ENCODE measurements at places on chromosomes 2 and 18.

DNA sequence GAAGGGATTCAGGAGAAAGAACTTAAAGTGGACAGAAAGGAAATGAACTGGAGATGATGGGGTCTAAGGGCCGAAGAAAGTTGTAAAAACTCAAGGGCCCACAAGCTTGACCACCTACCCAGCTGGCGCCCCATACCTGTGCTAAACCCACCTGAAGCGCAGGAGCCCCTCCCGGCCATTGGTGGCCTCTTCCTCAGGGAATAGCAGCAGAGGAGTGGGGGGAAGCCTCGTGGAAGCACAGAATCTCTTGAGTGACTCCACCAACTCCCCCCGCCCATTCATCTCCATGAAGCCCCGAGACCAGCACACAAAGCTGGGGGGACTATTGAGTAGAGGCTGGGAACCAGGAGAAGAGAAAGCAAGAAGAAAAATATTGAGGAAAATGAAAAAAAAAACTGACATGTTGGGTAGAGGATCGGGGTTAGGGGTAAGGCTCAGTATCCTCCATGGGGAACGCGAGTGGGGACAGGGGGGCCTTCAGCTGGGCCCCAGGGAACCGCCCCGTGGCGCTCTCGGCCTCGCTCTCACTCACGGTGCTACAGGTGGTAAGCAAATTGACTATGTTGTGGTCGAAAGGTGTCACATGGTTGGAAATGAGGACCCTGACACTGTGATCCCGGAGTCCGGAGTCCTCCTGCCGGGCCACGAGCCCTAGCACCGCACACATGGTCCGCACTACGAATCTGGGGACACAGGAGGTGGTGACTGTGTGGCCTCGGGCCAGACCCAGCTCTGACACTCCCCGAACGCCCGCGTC lies 728 bp downstream of the AUP1 start:
- no peak for DNase-seq

DNA sequence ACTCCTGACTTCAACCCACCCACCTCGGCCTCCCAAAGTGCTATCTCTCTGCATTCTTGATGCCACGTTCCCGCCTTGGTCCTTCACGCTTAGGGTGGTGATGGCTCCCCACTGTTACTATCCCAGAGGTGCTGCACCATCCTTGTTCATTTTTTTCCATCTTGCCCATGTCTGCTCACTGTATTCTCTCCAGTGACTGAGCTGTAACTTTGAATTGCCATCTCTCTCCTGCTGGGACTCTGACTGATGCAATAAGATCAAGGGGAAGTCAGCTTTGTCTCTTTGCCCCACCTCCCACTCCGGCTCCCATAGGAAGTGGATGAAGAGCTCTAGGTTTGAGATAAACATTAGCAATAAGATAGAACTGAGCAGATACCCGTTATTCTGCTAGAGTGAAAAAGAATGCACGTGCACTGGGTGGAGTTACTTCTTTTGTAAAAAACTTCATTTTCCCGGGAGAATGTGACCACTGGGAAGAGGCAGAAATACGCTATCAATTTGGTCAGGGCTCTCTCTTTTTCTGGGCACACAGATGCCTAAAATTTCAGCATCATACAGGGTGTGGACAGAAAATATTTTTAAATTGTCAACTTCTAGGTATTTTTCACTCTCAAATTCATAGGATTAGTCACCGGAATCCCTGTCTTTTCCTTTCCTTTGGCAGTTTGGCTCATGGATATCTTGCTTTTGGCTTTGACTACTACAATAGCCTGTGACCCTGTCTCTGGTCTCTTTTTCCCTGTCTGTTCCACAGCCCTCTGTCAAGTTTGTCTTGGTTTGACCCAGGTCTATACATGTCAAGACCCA lies 105.4 kb downstream of the POLR1A start:
- no peak for DNase-seq

- peak; percentile 86 for DNase-seq
These were observed 18.7 kb downstream of the ORC2 start for GRCh38 chr2:200944467-200945394.

DNA sequence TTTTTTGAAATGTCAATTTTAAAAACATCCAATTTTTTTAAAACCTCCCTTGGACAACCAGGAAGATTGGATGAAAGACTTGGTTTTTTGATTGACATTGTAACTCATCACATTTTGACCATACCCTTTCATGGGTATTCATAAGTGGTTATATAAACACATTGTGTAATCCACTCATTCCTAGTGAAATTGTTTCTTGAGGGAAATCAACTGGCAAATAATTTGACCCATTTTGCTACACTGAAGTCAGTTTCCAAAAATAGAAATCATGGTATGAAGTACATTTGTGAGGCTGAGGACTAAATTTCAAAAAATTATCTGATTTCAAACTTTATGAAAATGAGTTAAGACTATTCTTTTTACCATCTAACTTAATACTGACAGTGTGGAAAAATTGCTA lies 31.5 kb downstream of the FBXO48 start:
- DNase-seq = no peak

GRCh38 chr2:36971990-36972389 lies 5.7 kb upstream of the STRN start:
- no peak for DNase-seq

DNA sequence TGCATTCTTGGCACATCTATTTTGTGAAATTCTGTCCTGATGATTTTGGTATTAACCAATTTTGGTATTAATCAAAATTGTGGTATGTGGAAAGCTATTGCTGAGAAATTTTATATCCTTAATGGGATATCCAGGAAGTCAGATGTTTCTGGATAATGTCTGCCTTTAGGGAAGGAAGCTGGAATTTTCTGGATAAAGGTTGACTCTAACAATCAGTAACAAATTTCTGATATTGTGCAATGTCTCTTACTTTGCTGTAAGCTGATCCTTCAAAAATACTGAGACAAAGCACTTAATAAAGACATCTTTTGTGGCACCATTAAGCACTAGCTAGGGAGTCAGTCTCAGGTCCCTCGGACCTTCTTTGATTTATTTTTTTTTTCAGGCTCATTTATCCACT lies 100.8 kb upstream of the UGP2 start:
- no peak for DNase-seq

- DNase-seq = no peak
These were observed 38.4 kb downstream of the C1QL2 start for GRCh38 chr2:119119999-119120756.

DNA sequence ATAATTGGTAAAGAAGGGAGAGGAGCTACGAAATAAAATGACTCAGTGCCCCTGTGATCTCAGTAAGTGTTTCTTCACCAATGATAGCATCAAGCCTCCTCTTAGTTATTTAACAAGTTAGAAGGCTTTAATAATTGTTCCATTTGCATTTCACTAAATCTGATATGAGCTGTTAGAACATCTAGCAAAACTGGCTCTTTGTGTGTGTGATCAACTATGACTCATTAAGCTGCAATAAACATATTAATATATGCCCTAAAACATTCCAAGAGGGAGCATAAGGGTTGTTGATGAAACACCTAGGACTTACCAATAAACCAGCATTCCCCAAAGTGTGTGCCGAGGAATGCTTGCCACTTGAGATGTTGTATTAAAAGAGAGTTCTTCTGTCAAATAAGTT lies 115.2 kb downstream of the OSBPL6 start:
- DNase-seq = no peak

DNA sequence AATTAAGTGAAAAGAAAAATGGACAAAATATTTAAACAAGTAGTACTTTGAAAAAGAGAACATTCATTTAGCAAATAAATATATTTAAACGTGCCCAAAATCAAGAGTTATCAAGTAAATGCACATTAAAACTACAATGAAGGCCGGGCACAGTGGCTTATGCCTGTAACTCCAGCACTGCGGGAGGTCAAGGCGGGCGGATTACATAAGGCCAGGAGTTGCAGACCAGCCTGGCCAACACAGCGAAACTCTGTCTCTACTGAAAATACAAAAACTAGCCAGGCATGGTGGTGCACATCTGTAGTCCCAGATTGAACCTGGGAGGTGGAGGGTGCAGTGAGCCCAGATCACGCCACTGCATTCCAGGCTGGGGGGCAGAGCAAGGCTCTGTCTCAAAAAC lies 9.8 kb downstream of the STAM2 start:
- DNase-seq = no peak

- DNase-seq = no peak
These were observed 15.2 kb upstream of the REV1 start for GRCh38 chr2:99504844-99505584.

GRCh38 chr2:200617156-200618053 lies 31.6 kb downstream of the AOX1 start:
- DNase-seq = no peak

DNA sequence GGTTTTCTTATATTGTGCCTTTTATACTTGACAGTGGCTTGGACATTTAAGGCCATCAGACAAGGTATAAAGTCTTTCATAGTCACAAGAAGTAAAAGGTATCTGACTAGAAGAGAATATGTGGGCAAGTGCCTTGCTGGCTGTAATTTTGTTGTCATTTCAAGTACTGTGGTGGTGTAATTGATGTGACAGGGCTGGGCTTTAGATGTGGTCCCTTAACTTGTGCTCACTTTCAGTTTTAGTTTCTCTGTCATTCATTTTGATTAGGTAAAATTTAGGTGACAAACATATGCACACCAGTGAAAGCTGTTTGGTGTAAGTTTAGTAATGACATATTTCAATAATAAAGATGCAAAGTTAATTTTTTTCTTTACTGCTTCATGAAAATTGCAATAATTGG lies 31.2 kb upstream of the TBR1 start:
- peak; percentile 65 for DNase-seq

- DNase-seq = no peak
These were observed 100.7 kb upstream of the ID2 start for GRCh38 chr2:8581234-8581561.

- DNase-seq = no peak
These were observed 1295.7 kb downstream of the LRP1B start for GRCh38 chr2:140835079-140835478.

DNA sequence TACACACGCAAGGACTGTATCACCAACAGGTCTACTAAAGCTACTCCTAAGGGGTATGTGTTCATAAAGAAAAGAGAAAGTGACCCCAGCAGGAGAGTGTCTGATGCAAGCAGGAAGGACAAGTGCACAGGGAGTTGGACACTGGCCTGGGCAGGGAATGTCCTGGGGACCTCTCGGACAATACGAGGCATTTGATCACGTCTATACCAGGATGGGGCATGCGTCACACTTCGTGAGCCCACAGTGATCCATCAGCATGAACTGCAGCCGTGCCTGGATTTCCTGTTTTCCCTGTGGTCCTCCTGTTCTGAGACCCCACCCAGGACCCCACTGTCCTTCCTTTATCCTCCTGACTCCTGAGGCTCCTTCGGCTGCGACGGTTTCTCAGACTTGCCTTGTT lies 113.9 kb downstream of the HDAC4 start:
- DNase-seq = no peak

- DNase-seq = no peak
These were observed 107.8 kb upstream of the XPO1 start for GRCh38 chr2:61645911-61646310.

GRCh38 chr2:191499874-191500565 lies 177.9 kb upstream of the NABP1 start:
- DNase-seq = no peak

- DNase-seq = peak; percentile 71
These were observed 79.0 kb downstream of the TTC21B start for GRCh38 chr2:165874445-165875039.

DNA sequence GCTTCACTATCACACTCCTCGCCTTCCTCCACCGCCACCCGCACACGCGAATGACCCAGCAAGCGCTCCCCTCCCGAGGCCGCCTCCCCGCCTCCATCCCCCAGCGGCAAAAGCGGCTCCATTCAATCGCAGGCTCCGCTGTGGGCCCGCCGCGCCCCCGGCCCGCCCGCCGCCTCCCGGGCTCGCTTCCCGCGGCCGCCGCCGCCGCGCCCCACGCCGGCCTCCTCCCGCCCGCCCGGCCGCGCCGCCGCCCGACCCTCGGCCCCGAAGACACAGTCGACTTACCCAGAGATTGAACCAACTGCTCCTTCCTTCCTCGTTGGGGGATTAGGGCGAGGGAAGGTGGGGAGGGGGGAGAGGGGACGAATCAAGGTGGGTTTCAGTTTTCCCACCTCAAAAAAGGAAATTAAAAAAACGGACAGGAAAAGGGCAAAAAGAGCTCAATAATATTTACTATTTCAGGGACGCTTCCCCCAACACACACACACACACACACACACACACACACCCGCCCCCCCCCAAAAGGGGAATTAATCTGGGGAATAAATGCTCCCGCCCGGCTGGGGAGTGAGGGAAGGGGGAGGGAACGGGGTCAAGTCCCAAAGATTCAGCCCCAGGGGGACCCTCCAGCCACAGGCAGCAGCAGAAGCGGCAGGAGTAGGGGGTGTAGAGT lies 743 bp downstream of the XPO1 start:
- DNase-seq = no peak

DNA sequence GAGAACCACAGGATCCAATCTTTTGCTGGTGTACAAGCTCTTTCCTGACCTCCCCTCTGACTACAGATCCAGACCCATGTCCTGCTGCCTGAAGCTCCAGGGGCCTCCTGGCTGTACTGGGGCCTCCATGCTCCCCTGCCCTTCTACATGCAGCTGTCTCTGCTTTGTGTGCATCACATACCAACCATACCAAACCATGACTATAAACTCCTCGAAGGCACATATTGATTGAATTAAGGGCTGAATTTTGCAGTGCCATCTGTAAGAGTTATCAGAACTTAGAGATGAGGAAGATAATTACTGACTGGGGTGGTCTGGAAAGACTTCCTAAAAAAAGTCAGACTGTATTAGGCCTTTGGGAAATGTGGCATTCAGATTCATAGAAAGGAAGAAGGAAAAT lies 139.9 kb upstream of the CXCR4 start:
- DNase-seq = no peak

- DNase-seq = no peak
These were observed 14.8 kb downstream of the PLEKHM3 start for GRCh38 chr2:208010506-208010905.

DNA sequence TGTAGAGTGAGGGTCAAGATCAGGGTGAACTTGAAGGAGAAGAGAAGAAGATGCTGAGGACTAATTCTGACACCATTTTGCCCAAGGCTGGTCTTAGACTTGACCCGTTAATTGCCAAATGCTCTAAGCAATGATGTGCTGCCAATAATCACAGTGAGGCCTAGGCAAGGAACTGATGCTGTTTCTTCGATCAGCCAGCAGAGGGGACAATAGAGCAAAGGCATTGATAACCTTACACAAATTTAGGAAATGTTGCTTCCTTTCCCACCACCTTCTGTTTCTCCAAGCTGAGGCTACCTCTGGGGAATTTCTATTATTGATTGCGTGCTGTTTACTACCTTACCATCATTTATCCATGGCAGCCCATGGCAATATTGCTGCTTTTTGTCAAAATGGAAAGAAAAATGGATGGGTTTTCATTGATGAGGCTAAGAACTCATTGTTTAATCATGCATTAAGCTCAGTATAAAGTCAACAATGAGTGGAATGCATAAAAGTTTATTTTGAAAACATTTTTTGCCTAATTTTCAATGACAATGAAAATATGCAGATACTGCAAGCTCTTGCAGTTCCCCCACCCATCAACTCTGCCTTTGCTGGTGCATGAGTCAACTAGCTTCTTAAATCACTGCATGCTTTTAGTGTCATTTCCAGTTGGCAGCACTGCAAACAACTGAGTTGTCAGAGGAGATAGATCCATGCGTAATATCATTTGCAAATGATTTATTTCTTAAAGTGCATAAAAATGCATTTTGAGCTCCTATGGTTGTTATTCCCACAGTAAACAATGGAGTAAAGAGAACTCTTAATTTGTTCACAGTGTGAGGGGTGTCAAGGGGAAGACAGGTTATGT lies 116.4 kb upstream of the NYAP2 start:
- DNase-seq = peak; percentile 28

- no peak for DNase-seq
These were observed 24.1 kb upstream of the ANXA4 start for GRCh38 chr2:69717861-69718273.

GRCh38 chr18:69387186-69387585 lies 13.5 kb upstream of the DOK6 start:
- no peak for DNase-seq

All from activated CD4-positive, alpha-beta T cell treated with anti-CD3 and anti-CD28 coated beads, Interleukin-2, amount 50 U/mL, for 16 hours (primary cell).